Endothelial cell (in vitro differentiated cells): ENCODE measurements at places on chromosomes 7 and 10.

DNA sequence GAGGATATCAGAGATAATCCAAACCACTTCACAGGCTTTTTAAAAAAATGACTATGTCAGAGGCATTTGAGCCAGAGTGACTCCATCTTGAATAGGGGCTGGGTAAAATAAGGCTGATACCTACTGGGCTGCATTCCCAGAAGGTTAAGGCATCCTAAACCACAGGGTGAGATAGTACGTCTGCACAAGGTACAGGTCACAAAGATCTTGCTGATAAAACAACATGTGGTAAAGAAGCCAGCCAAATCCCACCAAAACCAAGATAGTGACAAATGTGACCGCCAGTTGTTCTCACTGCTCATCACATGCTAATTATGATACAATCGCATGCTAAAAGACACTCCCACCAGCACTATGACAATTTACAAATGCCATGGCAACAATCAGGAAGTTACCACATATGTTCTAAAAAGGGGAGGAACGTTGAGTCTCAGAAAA is 177.5 kb downstream of the RAPGEF5 start:
- no peak for DNase-seq

DNA sequence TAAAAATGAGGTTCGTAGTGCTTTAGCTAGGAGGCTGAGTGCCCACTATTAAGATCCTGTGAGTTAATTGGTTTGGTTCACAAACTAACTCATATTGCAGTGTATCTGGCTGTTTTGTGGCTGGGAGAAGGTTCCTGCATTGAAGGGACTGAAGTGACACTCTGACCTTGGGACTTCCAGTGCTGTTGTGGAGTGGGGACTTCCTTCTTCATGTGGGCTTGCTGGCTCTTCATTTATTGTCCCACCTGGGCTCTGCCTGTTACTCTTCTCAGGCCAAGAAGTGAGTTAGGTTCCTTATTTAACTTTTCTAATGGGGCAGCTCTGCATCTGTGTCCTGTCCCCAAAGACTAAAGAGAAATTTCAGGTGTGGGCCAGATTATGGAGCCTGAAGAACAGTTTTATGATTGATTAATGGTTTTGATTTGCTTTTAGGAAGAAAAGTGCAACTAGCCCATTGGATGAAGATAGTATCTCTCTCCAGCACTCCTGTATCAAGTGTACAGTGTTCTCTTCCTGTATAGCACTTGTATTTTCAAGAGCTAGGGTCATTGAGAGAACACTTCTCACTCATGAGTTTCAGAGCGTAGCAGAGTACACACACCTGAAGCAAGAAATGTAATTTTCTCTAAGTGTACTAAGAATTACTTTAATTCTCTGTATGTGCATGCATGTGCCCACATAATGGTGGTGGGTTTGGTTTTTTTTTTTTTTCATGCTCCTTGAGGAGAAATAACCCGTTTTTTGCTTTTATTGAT is 54.8 kb downstream of the AUTS2 start:
- DNase-seq = no peak

DNA sequence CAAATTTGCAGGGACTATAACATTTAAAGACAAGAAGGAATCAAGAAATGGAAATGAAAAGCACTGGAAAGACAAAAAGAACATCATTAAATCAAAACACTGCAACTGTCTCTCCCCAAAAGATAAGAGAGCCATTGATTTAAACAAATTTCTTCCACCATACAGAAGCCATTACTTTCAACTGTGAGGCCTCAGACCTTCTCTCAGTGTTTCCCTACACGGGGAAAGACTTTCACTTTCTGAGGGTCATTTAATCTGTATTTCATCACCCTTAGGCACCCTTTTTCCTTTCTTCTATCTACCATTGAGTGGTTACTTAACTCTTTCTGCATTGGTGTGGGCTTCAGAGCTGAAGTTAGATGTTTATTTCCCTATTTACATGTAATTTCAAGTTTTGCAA is 47.5 kb downstream of the CCDC172 start:
- no peak for DNase-seq

DNA sequence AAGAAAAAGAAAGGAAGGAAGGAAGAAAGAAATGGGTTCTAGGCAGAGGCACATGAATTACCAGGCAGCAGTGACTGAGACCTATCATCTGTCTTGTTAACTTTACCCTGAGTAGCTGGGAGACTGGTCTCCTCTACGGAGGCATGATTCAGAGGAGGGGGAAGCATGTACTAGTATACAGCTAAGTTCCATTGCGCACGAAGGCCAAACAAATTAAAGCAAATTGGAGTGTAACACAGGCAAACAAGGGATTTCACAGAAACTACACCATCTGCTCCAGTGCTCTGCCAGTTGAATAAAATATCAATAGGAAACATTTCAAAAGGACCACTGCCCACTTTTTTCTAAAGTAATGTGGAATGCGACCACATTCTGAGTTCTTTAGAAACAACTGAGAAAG is 65.9 kb upstream of the RSU1 start:
- no peak for DNase-seq

DNA sequence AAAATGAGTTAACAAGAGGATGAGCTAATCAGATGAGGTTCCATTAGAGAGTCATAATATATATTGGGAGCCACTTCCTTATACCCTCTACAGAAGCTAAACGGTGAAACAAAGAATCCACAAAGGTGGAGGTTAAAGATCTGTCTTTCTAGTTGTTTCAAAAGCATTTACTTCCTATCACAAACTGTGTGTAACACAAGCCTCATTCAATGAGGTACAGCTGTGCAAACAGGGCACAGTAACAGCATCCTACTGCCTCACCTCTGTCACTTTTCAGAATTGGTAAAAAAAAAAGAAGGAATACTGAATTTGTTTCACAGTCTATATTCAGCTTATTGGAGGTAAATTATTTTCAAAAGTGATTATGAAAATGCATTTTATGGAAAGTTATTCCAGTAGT is 128.7 kb downstream of the AGMO start:
- DNase-seq = no peak

DNA sequence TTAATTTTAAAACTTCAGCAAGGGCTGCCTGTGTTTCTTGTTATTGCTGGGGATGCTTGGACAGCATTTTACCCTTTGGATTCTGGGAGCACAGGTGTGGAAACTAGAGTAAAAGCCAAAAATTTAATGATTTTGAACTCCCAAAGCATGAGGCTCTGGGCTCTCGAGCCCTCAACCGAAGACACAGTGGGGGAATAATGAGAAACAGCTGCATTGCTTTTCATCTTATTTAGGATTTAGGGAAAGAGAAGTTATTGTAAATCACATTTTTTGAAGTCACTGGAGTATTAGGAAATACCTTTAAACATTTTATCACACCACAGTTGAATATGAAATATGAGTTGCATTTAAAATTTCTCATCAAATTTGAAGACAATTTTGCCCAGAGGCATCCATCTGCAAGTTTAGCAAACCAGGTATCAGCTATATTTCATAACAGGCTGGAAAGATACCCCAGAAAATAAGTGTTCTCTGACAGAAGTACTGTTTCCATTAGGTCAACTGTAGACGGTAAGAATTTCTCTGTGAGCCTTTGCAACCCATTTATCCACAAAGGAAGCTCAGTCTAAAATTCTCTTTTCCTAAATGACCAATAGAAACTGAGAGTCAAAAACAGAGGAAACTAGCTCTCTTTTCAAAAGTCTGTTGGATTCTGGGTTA is 290.6 kb upstream of the PHYHIPL start:
- DNase-seq = no peak

GRCh38 chr10:55358539-55358938 is 557.5 kb upstream of the PCDH15 start:
- DNase-seq = no peak

- no peak for DNase-seq
Measured at GRCh38 chr10:124267231-124267885, 151.4 kb downstream of the OAT start.

DNA sequence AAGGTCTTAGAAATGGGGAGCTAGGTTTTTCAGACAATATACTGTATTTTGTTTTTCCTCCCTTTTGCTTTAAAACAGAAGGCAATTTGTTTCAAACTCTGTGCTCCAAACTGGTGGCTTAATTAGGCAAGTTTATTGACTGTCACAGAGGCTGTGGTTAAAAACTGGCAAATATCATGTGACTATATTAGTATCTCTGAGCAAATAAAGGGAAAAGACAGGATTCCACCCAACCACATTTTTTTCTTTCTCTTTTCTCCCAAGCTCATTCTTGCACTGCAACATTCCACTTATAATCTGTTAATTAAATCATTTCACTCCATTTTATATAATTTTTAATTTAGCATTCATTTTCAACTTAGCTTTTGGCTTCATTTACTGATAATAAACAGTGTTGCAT is 615.8 kb downstream of the AUTS2 start:
- no peak for DNase-seq

DNA sequence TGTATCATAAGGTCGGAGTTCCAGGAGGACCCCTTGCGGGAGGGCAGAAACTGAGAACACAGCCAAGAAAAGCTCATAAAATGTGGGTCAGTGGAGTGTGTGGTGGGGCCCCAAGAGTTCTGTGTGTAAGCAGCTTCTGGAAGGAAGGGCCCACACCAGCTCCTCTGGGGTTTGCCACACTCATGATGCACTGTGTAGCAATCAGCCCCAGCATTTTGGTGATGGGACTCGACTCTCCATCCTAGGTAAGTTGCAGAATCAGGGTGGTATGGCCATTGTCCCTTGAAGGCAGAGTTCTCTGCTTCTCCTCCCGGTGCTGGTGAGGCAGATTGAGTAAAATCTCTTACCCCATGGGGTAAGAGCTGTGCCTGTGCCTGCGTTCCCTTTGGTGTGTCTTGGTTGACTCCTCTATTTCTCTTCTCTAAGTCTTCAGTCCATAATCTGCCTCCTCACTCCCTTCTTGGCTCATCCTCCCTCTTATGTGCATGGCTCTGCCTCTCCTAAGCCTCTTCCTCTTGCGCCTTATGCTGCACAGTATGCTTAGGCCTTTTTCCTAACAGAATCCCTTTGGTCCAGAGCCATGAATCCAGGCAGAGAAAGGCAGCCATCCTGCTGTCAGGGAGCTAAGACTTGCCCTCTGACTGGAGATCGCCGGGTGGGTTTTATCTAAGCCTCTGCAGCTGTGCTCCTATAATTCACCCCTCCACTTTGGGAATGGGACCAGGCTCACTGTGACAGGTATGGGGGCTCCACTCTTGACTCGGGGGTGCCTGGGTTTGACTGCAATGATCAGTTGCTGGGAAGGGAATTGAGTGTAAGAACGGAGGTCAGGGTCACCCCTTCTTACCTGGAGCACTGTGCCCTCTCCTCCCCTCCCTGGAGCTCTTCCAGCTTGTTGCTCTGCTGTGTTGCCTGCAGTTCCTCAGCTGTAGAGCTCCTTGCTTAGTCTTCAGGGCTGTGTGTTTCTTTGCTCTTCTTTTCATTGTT is 17.8 kb downstream of the PRSS2 start:
- no peak for DNase-seq

GRCh38 chr7:30272126-30272525 is 12.3 kb upstream of the ZNRF2 start:
- no peak for DNase-seq

DNA sequence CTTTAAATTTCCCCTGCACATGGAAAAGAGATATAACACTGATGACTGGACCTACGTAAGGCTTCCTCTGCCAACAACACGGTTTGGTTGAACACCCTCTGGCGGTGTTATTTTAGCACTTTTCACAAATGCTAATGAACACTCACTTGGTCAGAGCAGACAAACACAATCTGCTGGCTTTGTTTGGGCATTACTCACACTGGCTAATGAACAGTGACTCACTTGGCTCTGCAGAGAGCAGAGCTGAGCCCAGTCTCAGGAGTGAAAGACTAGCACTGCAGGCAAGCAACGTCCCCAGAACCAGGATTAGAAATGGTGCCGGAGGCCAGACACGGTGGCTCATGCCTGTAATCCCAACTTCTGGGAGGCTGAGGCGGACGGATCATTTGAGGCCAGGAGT is 430.8 kb downstream of the PLXNA4 start:
- DNase-seq = no peak

DNA sequence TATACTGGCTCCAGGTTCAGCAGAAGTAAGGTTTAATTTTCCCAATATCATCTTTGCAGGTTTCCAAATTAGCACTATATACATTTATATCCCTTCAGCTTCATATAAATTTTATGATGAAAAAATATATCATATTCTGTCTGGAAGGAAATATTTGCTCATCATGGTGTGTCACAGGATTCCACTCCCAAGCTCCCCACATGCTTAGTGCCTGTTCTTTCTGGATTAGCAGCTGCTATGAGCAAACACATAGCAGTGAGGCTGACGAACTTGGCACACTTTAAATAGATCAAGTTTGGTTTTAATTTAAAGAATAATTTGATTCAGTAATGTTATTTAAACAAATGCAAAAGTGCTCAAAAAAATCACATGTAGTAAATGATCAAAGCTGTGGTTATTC is 251.9 kb downstream of the AGMO start:
- DNase-seq = no peak

DNA sequence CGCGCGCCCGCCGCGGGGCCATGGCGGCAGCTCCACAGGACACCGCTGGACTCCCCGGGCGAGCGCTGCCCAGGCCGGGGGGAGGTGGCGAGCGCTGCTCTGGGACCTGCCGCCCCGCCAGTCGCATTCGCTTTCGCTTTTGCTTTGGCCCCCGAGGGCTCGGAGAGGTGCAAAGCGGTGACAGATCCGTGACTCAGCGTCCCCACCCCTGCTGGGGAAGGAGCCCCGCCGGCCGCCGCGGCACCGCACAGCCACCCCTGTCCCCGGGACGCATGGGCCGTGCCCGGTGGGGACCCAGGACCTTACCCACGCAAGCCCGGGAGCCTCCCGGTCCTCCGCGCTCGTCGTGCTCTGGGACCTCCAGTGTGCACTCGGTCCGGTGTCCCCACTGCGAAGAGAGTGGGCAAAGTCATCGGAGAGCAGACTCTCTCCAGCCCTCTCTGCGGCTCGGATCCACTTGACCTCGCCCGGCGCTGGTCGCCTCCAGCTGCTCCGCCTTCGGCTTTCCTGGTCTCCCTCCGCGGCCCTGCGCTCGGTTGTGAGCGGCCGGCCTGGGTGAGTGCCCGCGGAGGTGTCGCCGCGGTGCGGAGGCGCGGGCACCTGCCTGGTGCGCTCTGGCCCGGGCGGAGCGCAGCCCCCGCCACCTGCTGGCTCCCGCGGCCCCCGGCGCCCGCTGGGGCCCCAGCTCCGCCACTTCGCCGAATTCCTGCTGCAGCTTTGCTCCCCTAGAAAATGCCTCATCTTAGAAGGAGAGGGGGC is at the start of gene IL15RA:
IL15RA (minus strand) TSS at position 73 of the 759 bp plus-strand sequence; CDS start at position 22, 51 bp downstream.
- peak; percentile 55 for DNase-seq

DNA sequence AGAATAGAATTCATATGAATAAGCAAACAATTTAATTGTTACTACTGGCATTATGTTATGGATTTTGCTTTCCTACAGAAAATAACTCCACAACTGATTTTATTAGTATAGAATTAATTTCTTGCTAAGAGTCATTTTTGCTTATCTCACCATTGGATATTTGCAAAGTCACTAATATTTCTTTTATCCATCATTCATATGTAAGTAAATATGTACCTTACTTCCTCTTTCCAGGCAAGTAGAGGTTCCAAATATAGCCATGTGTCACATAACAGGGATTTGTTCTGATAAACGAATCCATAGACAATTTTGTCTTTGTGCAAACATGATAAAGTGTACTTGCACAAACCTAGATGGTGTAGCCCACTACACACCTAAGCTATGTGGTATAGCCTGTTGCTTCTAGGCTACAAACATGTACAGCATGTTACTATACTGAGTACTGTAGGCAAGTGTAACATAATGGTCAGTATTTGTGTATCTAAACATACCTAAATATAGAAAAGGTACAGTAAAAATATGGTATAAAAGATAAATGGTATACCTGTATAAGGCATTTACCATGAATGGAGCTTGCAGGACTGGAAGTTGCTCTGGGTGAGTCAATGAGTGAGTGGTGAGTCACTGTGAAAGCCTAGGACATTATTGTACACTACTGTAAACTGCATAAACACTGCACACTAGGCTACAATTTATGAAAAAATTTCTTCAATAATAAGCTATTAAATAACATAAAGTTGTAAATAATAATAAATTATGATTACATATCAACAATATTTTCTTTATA is 18.3 kb downstream of the KLLN start:
- DNase-seq = no peak
